ENCODE measurements at places on chromosomes 4 and X.

- no peak for DNase-seq
Observed at GRCh38 chr4:11475871-11476270, 47.2 kb upstream of the HS3ST1 start.

DNA sequence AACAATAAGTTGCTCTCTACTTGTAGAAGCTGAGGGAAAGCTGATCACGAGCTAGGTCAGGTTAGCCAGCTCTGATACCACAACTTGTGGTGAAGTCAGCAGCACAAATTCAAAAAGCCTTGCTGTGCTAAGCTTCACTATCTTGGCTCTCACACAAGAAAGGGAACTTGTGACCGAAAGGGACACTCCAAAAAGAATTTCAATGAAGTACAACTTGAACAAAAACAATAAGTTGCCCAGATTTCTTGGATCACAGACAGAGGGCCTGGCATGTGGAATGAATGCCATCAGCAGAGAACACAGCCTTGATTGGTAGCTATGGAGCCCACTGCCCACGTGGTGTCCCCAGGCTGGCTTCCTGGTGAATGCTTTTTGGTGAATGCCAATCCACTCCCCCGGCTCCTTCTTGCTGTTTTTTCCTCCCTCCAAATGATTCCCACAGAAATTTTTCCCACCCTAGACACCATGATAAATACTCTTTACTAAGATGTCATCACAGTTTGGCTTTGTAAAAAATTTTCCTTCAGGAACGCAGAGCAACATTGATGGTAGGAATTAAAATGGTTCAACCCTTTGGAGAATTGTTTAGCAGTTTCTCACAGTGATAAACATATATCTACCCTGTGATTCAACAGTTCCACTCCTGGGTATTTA is 82.6 kb downstream of the ANXA3 start:
- no peak for DNase-seq

- DNase-seq, result no peak
Observed at GRCh38 chr4:88609387-88609786, 17.1 kb downstream of the HERC3 start.

- no peak for DNase-seq
Observed at GRCh38 chr4:55561889-55562288, 15.2 kb upstream of the CLOCK start.

GRCh38 chr4:128256539-128256938 is 31.1 kb downstream of the PGRMC2 start:
- no peak for DNase-seq

DNA sequence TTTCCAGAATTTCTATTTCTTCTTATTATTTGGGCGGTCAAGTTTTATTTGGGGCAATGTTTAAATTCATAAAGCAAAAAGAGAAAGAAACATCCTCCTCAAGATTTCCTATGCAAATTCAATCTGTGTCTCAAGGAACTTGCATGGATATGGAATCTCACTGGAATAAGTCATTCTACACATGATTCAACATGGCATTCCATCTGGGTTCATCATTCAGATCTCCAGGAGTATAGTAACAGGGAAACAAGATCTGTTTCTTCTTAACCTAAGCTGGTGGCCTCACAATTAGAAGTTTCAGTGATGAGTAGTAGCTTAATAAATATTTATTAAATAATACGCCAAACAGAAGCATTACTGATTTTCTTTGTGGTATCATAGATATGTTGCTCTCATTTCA is 19.8 kb downstream of the KLHL34 start:
- no peak for DNase-seq

- no peak for DNase-seq
Observed at GRCh38 chr4:144580430-144580829, 65.5 kb upstream of the HHIP start.

GRCh38 chr4:26912810-26913209 is 52.2 kb downstream of the STIM2 start:
- DNase-seq, result peak; percentile 17

- DNase-seq, result peak; percentile 73
Observed at GRCh38 chrX:65601530-65602220, 65.8 kb upstream of the MSN start.

DNA sequence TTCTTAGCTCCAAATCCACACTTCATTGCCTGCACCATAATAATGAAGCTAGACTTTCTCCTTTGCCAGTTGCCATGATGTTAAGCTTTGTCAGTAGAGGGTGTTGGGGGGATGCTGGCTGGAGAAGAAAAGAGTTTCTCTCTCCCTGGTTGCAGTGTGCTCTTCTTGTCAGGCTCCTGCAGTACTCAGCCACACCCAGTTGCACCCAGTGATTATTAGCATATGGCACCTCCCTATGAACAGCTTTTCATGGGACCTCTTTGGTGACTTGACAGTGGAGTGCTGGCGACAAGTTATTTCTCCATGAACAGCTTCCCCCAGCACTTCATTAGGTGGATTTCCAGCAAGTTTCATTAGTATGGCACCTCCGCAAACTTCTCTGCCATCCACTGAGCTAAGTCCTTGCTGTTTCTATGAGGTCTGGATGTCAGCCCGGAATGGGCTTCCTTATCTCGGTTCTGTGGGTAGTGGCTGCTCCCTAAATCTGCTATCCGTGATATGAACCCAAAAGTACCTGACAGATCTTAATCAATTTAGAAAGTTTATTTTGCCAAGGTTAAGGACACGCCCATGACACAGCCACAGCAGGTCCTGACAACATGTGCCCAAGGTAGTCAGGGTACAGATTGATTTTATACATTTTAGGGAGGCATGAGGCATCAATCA is 18.8 kb upstream of the OTUD4 start:
- DNase-seq, result no peak

DNA sequence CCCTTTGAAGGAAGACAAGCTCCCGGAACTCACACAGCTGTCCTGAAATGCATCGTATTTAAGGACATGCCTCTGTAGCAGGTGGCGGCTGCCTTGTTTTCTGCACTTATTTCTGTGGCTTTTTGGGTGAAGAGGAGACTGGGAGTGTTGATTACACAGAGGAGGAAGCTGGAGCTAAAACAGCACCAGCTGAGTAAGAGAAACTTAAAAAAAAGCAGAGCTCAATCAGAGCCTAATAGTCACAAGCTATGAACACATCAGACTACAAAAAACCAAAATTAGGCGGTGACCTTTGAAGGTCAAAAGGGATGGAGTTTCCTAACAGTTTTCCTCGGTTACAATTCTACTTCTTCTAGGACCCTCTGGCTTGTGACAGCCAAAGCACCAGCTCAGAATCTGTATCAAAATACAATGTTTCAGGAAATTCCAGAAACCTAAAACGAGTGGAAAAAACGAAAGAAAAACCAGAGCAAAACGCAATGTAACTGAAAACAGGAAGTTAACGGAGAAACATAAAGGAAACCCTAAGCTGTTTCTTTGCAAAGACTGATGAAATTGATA is 13.5 kb downstream of the PRKX start:
- no peak for DNase-seq

- no peak for DNase-seq
Observed at GRCh38 chr4:2791518-2792395, 1.1 kb upstream of the SH3BP2 start.

DNA sequence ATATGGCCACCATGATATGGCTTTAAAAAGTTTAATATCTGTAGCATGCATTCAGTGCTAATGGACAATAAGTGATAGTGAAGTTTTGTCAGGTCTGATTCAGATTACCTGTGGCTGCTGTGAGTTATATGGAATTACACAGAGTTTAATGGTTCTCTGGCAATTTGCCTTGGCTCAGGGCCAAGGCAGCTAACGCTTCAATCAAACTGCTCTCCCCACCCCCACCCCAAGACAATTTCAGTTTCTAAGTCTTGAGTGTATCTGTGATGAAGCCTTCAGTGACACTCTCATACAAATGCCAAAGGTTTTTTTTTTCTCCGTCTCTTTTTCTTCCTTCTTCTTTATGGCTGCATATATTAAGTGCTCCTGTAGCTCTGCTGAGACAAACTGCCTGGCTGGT is 106.6 kb downstream of the SHROOM4 start:
- DNase-seq, result no peak

GRCh38 chr4:108053251-108053711 is 63.6 kb downstream of the HADH start:
- DNase-seq, result no peak

- no peak for DNase-seq
Observed at GRCh38 chr4:155734065-155734464, 24.8 kb upstream of the GUCY1B1 start.

DNA sequence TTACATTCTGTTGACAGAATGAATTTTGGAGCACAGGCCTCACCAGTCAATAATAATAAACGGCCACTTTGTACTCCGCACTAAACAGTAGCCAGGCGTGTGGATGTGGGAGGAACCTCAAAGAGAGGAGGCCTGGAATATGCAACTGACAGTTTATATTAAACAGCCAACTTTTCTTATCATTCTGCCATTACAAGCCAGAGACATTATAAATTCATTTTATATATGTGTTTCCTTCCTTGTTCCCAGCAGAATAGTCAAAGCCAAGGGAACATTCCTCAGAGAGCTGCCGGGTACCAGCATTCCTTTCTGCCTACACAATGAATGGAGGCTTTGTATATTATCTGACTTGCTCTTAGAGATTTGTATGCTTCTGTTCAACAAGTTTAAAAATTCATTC is 436.5 kb upstream of the FTHL17 start:
- DNase-seq, result no peak

DNA sequence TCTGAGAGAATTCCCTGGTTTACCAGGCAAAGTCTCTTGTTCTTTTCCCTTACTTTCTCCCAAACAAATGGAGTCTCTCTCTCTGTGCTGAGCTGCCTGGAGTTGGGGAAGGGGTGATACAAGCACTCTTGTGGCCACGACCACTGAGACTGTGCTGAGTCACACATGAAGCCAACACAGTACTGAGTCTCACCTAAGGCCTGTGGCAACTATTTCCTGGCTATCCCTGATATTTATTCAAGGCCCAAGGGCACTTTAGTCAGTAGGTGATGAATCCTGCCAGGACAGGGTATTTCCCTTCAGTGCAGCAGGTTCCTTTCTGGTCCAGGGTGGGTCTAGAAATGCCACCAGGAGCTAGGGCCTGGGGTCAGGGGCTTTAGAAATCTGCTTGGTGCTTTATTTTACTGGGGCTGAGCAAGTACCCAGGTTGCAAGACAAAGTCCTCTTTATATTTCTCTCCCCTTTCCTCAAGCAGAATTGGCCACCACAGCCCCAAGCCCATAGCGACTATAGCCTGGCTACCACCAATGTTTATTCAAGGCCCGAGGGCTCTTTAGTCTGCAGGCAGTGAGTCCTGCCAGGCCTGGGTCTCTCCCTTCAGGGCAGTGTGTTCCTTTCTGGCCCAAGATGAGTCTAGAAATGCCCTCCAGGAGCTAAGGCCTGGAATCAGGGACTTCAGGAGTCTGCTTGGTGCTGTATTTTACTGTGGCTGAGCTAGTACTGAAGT is 10.5 kb downstream of the ARL13A start:
- no peak for DNase-seq

GRCh38 chrX:118231464-118231863 is 114.4 kb upstream of the WDR44 start:
- DNase-seq, result no peak

- DNase-seq, result no peak
Observed at GRCh38 chrX:22338740-22339139, 66.0 kb downstream of the CBLL2 start.

DNA sequence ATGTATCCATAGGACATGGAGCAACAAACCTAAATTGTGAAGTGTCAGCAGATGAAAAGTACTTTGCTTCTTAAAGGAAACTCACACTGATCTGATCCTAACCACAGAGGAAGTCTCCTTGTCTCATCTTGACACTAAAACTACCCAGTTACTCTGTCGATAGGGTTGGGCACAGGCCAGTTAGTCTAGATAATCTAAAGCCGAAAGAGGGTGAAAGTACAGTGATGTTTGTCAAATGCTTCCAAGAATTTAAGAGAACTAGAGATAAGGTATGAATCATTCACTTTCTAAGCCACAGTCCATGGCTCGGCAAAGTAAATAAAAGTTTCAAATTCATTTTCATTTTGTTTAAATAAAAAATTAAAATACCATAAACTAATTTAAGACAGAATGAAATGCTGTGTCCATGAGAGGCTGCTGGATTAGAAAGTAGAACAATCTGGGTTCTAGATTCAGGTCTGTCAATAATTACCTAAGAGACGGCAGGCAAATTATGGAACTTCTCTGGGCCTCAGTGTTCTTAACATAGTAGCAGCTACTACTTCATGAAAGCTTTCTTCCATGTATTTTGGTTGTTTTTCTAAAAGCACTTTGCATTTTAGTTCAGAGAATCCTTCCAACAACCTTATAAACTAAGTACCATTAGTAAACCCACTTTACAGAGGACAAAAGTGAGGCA is 176.7 kb downstream of the LDB2 start:
- no peak for DNase-seq

- DNase-seq, result no peak
Observed at GRCh38 chr4:89301003-89301402, 6.6 kb downstream of the GPRIN3 start.

DNA sequence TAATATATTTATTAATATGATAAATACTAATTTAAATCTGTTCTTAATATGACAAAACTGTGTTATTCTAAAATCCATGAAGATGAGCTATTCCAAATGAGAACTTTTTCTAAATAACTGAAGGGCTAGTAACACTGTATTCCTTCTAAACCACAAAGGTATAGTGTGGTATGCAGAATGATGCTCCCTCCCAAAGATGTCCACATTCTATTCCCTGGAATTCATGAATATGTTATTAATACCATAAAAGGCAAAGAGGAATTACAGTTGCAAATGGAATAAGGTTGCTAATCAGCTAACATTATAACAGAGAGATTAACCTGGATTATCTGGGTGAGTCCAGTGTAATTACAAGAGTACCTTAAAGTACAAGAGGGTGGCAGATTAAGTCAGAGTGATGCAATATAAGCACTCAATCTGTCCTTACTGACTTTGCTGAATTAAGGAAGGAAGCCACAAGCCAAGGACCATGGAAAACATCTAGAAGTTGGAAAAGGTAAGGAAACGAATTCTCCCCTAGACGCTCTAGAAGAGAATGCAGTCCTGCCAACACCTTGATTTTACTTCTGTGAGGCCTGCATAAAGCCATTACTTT is 20.7 kb upstream of the MAB21L2 start:
- DNase-seq, result no peak

DNA sequence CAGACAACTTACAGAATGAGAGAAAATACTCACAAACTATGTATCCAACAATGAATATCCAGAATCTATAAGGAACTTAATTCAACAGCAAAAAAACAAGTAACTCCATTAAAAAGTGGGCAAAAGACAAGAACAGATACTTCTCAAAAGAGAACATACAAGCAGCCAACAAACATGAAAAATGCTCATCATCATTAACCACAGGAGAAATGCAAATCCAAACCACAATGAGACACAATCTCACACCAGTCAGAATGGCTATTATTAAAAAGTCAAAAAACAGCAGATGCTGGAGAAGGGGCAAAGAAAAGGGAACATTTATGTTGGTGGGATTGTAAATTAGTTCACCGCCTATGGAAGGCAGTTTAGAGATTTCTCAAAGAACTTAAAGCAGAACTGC is 150.3 kb downstream of the FGF16 start:
- no peak for DNase-seq

GRCh38 chrX:70437921-70438665 is 6.5 kb upstream of the DLG3 start:
- no peak for DNase-seq

DNA sequence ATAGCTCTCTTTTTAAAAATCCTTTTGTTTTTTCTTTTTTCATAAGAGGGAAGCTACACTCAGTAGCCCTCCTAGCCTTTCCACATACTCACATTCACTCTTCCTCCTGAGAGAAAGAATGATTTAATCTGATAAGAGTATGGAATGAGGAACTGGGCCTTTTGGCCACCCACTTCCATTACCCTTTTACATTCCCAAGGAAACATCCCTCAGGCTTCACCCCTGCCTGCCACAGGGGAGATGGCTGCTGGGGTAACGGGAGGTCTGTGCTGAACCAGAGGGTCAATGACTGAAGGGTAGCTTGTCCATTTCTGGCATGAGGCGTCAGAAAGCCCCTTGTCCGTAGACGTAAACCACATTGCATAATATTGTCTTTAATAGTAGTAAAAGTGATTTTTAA is 67.2 kb upstream of the CCSER1 start:
- no peak for DNase-seq
